ENCODE measurements at places on chromosomes 3 and 15.

DNA sequence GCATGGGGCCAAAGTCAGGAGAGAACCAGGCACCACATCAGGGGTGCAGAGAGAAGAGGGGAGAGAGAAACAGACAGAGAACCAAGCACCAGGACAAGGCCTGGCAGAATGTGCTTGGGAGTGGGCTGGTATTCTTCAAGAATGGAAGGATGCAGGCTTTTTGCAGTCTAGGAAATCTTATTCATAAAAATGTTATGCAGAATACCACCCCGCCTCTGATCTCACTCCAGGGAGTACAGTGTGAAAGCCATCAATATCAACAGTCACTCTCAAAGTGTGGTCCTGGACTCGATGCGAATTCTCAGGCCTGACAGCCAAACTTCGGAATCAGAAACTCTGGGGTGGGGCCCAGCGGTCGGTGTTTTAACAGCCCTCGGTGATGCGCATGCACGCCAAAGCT is 16.9 kb downstream of the NTRK3 start:
- DNase-seq: no peak

DNA sequence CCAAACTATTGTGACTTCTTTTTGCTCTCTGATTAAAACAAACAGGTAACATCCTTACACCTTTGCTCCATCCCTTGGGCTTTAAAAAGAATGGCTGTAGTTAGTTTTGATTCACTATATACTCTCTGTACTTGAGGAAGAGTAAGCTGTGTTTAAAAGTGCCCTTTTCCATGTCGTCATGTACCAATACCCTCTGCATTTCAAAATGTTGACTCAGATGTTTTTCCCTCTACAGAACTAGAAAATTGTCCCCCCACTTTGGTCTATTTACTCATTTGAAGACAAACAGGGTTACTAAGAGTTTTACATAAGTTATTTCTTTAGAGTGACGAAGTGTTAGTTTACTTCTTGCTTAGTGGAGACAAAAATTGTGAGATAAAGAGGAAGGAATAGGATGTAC is 62.7 kb downstream of the TASOR start:
- DNase-seq: peak; percentile 34

DNA sequence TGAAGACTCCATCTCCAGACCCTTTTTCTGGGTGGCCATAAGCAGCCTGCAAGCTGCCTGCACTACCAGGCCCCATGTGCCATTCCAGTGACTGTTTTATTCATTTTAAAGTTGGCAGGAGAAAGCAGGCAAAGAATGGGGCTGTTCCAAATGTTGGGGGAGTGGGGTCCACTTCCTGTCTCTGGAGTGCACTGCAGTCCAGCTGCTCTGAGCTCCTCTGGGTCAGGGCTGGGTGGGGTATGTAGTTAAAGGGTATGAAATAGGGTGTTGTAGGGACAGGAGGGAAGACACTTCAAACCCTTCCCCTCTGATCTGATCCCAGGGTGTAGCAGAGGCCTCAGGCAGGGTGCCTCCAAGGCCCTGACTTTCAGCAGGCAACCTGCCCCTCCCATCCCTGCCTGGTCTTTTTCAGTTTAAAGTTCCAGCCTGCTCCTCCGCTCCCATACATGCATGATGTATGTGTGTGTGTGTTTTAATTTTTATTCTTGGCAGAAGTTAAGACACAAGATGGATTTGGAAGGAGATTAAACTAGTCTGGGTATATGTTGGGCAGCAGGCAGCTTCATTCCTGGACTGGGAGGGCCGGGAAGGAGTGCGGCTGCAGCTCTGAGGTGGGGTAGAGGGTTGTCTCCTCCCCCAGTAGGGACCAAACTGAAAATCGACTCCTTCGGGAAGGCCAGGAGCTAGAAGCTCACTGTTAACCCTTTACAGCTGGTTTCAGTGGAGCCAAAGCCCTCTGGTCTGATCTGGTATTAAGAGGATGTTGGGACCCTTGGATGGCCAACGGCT is 17.3 kb downstream of the BOC start:
- DNase-seq: no peak

- DNase-seq: no peak
Observed at GRCh38 chr3:123993818-123994217, 1.9 kb upstream of the ROPN1 start.

DNA sequence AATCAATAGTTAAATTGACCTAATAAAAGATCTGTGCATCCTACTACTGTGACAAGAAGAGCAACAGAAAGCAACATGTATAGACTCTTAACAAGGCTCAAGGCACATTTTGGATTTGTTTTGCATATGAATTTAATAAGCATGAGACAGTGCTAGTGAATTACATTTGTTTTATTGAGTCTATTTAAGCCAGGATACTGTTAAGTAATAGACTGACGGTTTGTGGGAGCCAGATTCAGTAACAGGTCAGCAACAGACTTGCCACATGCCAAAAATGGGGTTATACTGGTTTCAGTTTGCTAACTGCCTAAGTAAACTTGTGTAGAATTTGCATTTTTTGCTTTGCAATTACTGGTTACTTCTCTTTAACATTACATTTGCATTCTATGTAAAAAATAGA is 54.0 kb downstream of the MBNL1 start:
- peak; percentile 51 for DNase-seq

DNA sequence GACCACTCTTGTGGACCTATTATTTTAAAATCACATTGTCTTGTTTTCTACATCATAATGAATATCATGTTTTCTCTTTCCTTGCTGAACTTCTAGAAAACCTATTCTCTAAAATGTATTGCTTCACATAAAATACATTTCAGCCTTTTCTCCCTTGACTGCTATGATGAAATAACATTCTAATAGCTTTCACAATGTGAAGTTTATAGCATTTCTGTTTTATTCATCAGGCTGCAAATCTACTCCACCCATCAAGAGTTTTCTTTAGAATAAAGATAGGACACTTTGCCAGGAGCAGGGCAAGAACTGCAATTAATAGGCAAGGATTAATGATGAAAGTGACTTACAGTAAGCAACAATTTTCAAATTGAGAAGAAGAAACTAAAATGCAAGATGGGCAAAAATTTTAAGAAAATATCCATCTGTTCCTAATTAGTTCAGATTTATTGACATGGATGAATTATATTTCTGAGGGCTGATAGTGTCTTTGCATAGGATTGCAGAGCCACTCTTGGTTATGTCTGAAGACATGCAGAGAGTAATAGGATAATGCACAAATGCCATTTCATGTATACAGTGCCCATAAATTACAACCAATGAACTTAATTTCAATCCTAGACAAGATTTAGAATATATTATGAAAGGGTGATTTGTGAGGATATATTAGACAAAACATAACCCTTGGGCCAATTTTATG is 21.7 kb downstream of the LEKR1 start:
- peak; percentile 20 for DNase-seq

GRCh38 chr3:164250923-164251322 is 827.4 kb downstream of the SI start:
- no peak for DNase-seq

DNA sequence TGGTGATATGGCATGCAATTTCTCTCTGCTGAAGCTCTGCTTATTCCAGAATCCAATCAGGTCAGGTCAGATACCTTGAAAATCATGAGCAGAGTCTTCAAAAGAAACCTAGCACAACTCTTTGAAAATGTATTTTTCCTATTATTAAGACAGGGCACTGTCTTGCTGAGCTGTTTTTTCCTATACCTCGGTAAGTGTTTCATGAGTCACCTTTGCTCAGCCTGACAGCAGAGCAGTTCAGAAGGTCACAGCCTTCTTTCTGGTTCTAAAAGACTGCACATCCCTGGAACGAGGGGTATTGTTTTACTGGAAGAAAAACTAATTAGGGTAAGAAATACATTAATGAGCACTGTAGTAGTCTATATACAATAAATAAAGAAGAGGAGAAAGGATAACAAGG is 422.0 kb downstream of the SOX2 start:
- no peak for DNase-seq

- no peak for DNase-seq
Observed at GRCh38 chr15:45116482-45117307, 2.6 kb downstream of the DUOXA2 start.

DNA sequence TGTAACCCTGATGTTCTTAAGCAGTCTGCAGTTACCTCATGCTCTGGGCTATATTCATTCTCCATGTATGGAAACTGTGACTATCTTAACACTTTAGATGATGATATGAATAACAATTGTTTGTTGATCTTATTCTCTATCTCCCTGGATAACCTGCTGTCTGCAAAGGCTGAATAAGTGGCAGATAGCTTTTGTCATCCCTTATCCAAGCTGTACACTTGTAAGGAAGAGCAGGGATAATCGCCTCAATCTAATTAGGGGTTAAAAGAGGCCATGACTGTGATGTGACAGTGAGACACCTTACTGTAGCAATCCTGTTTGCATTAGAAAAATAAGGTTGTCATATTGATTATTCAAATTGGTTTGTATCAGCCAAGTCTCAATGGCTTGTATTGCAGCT is 123.9 kb downstream of the RSRC1 start:
- DNase-seq: no peak

GRCh38 chr3:128144512-128145187 is 8.6 kb upstream of the EEFSEC start:
- no peak for DNase-seq

DNA sequence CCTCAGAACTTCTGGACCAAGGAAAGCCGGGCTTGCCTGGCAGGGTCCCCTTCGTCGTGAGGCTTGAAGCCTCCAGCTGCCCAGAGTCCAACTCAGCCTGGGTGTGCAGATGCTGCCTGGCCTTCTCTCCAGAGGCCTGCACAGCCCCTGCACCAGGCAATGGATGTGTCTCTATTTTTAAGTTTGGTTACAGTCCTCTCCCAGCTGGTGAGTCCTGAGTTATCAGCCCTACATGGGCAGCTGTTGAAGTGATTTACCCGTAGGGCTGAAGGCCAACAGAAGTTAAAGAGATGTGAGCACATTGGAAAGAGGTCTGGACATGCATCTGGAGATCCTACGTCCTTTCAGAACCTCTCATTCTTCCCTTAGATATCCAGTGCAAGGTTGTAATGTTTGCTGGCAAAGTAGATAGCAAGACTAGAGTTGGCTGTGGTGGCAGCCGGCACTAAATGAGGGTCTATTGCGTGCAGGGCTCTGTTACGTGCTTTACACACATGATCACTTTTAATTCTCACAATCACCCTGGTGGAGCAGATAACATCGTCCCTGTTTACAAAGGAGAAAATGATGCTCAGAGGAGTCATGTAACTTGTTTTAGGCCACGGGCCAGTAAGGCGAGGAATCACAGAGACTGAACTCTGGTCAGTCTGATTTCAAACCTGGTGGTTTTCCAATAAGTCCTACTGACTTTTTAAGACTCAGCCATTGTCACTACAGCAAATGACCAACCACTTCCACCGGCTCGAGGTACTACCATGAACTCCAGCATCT is 9.9 kb downstream of the FYCO1 start:
- DNase-seq: peak; percentile 42

GRCh38 chr15:31077181-31077580 is 24.3 kb downstream of the TRPM1 start:
- DNase-seq: no peak

GRCh38 chr15:75437721-75438120 is 13.8 kb downstream of the SIN3A start:
- DNase-seq: no peak

GRCh38 chr3:11995120-11995519 is 9.1 kb upstream of the SYN2 start:
- DNase-seq: no peak

DNA sequence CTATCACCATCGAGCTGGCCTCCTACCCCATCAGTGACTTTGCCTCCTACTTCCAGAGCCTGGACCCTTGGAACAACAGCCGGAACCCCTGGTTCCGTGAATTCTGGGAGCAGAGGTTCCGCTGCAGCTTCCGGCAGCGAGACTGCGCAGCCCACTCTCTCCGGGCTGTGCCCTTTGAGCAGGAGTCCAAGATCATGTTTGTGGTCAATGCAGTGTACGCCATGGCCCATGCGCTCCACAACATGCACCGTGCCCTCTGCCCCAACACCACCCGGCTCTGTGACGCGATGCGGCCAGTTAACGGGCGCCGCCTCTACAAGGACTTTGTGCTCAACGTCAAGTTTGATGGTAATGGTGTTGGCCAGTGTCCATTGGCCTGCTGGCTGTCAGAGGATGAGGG is 6.1 kb downstream of the GRM2 start:
- DNase-seq: no peak

GRCh38 chr3:159429702-159430101 is 558.9 kb upstream of the IL12A start:
- DNase-seq: no peak

GRCh38 chr3:55434789-55435188 is 52.3 kb downstream of the WNT5A start:
- DNase-seq: peak; percentile 62

DNA sequence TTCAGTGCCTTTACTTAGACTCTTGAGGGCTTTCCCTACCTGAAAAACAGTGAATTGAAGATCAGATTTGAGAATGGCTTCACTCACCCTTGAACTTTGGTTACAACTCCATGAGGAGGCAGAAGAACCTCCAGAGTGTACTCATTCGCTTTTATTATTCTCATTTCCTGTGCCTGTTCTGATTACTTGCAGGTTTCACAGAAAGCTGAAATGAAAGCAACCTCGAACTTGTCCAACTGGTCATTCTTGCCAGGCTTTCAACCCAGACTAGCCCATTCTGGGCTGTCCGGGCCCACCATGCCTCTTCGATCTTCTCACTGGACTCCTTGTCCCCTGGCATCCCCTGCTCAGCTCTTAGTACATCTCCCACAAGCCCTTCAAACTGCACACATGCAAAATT is 20.2 kb upstream of the THUMPD3 start:
- DNase-seq: no peak

DNA sequence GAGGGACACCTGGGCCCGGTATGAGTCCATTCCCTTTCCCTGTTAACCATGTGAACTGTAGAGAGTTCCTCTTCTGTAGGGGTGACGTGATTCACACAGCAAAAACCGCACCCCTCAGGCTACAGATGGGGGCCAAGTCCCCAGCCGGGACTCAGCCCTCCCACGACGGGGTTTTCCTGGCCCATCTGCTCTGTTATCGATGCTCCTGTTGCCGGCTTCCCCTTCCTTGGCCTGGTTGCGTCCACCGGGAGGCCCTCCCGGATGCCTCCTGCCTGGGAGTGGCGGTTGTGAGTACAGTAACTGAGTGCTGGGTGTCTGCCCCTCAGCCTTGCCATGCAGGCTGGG is 817 bp upstream of the PLXNA1 start:
- DNase-seq: peak; percentile 73

- DNase-seq: no peak
Observed at GRCh38 chr3:29643034-29643425, 362.2 kb downstream of the RBMS3 start.

DNA sequence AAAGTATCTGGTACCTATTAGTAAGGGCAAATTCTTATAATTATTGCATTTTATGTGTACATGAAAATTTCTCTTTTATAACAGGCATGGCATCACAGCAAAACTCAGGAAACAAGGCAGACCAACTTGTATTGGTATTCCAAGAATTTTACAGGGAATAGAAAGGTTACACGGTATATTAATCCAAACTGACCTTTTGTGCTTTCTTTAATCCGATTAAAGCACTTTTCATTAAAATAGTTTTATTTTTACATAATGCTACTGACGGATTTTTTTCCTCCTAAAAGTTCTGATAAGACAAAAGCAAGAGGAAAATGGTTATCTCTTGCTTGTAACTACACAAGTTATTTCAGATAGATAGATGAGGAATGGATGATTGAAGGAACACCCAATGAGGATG is 137.0 kb upstream of the SLCO3A1 start:
- no peak for DNase-seq

- DNase-seq: no peak
Observed at GRCh38 chr3:28022916-28023315, 218.5 kb upstream of the CMC1 start.

GRCh38 chr3:24595796-24596195 is 101.1 kb upstream of the THRB start:
- DNase-seq: peak; percentile 80

GRCh38 chr3:106339551-106339950 is 470.7 kb upstream of the CBLB start:
- DNase-seq: peak; percentile 18
